ENCODE measurements at places on chromosomes 6 and 20. TPM values are rescaled to one million over a fixed set of nuclear protein-coding genes. Genes with fewer than 3 reads are reported as not detected.
A peak's percentile ranks its signal among the peaks of the same experiment; 100 is the strongest.

DNA sequence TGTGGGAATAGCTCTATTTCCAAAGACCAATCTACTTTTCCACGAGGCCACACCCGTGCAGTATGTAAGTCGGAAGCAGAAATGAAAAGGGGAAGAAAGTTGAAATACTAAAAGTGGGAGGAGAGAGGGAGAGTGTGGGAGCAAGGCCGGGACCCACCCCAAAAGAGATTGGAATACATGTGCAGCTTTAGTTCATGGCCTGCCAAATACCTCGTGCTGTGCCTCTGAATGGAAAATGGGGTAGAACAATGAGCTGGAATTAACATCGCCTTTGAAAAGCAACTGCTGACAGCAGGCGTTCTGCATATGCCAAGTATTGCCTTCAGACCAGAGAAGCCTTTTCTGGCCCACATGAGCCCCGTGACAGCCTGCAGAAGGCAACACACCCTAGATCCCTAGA is 155.6 kb downstream of the CD83 start:
- DNase-seq, result no peak
- H3K4me3 ChIP-seq, result no peak overlapping the region
- H3K27ac ChIP-seq, result no peak overlapping the region
- H3K36me3 ChIP-seq, result no peaks in the 10 kb centered on the region
- peaks cover 9% of the 10 kb centered on the region for H3K4me1 ChIP-seq
- H3K27me3 ChIP-seq, result no peaks in the 10 kb centered on the region

- no peak overlapping the region for H3K4me3 ChIP-seq
- no peaks in the 10 kb centered on the region for H3K36me3 ChIP-seq
- peaks cover 4% of the 10 kb centered on the region for H3K4me1 ChIP-seq
- no peak for DNase-seq
- no peak overlapping the region for H3K27ac ChIP-seq
- H3K27me3 ChIP-seq, result no peaks in the 10 kb centered on the region
Measured at GRCh38 chr6:22024973-22025467, 271.8 kb downstream of the PRL start.

DNA sequence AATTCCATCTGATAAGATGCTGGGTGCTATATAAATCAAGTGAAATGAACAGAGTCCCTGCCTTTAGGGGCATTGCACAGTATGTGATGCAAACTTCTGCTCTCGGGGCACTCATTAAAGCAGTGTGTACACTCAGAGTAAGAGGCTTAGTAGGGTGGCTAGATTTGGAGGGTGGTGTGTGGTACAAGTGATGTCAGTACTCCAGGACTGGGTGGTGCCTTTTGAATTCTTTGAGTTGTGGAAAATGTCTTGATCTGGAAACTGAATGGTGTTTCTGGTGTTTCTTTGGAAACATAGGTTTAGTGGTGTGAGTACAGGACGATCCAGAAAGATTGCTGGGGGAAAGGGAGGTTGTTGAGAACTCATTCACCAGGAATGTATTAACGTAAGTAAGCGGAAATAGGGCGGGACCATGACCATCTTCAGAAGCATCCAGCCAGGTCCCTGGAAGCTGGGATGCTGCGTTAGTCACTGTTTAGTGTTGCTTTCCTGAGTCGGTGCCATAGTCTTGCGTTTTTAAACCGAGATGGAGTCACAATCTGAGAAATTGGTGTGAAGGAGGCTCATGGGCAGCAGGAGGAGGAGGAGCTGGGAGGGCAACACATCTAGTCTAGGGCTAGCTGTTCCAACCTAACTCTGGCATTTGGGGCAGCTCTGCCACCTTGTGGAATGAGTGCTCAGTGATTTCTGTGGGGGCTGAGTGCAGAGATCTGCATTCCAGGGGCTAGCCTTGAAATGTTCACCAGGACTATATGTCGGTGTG is 70.3 kb downstream of the SCAND1 start:
- H3K27ac ChIP-seq, result peak overlapping the region; percentile 51
- no peaks in the 10 kb centered on the region for H3K36me3 ChIP-seq
- peaks cover 5% of the 10 kb centered on the region for H3K4me1 ChIP-seq
- H3K27me3 ChIP-seq, result no peaks in the 10 kb centered on the region

GRCh38 chr20:51612896-51613295 is 70.4 kb upstream of the NFATC2 start:
- H3K4me3 ChIP-seq, result no peak overlapping the region
- H3K4me1 ChIP-seq, result no peaks in the 10 kb centered on the region
- H3K27me3 ChIP-seq, result no peaks in the 10 kb centered on the region

- no peaks in the 10 kb centered on the region for H3K36me3 ChIP-seq
- no peaks in the 10 kb centered on the region for H3K27me3 ChIP-seq
- H3K27ac ChIP-seq, result no peak overlapping the region
Measured at GRCh38 chr6:2522521-2522920, 228.2 kb downstream of the MYLK4 start.

- H3K36me3 ChIP-seq, result peaks cover 43% of the 10 kb centered on the region
- DNase-seq, result no peak
- peaks cover 15% of the 10 kb centered on the region for H3K4me1 ChIP-seq
Measured at GRCh38 chr6:109373762-109374161, 8.5 kb downstream of the CD164 start.

Gene RPS21
- 2,465 TPM for total RNA-seq

Gene LRRC73
- total RNA-seq, result 2.0 TPM

Gene LTB
- total RNA-seq, result not detected

Data from thyroid gland (tissue), 4 donors.